ENCODE measurements at places on chromosomes 3 and 15.

GRCh38 chr3:172846103-172846561 is 95.6 kb downstream of the ECT2 start:
- peak; percentile 80 for DNase-seq

GRCh38 chr3:171343693-171344092 is 116.5 kb downstream of the TNIK start:
- no peak for DNase-seq

DNA sequence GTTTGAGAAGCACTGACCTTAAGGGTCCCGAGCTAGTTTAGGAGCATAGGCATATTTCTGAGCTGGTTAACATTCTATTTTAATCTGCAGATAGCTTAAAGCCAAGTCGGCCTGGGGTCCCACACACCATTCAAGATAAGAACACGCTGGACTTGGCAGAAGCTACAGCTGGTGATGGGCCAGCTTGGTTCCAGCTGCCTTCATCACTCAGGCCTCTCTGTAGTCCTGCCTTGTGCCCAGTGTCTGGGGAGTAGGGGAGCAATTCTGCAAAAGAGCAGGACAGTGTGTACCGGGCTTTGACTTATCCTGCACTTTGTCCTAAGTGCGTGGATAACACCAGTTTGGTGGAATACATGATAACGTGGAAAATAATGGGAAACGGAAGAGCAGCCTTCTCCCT is 164.5 kb downstream of the MEGF11 start:
- DNase-seq = no peak

GRCh38 chr3:116314476-116314875 is 130.8 kb downstream of the LSAMP start:
- DNase-seq = no peak

- peak; percentile 16 for DNase-seq
Observed at GRCh38 chr3:137792626-137793271, 28.6 kb downstream of the SOX14 start.

- no peak for DNase-seq
Observed at GRCh38 chr15:79659691-79660090, 227.6 kb downstream of the MINAR1 start.

GRCh38 chr3:11245827-11246662 is 26.2 kb upstream of the ATG7 start:
- no peak for DNase-seq

DNA sequence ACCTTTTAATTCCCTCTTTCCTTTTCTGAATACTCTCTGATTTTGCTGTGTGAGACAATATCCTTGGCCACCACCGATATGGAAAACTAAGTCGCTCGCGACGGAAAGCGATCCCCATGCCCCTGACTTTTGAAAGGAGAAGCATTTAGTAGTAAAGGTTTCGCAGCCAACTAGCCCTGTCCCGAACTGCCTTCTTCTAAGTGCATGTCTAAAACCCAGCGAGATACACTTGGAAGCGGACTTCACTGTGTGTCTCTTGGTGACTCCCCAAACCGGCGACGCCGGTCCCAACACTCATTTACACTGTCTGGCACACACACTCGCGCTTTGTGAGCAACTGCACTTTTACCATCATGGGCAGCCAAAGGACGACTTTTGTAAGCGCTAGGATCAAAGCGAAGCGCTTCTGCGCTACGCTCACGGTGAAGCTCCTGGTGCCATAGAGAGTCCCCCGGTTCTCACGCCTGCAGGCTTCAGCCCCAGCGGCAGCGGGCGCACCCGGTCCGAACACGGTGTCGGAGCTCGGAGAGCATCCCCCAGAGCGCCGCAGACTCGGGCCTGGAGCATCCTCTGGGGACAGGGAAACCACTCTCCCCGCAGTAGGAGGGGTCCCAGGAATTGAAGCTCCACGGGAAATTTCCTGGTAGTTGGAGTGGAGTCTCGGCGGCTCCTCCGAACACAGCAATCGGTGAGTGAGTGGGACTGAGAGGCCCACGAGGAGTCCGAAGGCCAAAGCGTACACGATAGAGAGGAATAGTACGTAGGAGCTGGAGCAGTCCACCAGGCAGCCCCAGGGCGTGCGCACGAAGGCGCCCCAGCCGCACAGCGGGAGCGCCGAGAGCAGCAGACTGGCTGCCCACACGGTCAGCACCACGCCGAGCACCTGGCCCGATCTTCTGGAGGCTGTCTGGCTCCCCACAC is 1.4 kb downstream of the GPR149 start:
- DNase-seq = no peak

- no peak for DNase-seq
Observed at GRCh38 chr3:146507331-146508120, 36.9 kb downstream of the PLSCR1 start.

DNA sequence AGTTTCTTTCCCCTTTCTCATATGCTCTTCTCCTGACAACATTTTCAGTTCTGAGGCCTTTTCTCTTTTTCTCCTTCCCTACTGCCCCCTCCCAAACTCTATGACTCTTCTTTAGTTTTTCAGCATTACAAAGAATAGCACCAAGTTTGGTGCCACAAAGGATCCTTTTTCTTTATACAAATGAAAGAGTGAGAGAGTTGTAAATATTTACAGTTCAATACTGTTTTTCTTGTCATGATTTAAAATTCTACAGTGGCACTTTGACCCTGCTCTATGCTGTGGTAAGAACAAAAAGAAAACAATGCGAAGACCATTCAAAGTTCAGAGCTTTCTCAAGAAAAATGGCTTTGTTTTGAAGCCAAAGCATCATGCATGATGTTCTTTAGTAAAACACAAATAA is 667.9 kb upstream of the SGO1 start:
- DNase-seq = no peak

DNA sequence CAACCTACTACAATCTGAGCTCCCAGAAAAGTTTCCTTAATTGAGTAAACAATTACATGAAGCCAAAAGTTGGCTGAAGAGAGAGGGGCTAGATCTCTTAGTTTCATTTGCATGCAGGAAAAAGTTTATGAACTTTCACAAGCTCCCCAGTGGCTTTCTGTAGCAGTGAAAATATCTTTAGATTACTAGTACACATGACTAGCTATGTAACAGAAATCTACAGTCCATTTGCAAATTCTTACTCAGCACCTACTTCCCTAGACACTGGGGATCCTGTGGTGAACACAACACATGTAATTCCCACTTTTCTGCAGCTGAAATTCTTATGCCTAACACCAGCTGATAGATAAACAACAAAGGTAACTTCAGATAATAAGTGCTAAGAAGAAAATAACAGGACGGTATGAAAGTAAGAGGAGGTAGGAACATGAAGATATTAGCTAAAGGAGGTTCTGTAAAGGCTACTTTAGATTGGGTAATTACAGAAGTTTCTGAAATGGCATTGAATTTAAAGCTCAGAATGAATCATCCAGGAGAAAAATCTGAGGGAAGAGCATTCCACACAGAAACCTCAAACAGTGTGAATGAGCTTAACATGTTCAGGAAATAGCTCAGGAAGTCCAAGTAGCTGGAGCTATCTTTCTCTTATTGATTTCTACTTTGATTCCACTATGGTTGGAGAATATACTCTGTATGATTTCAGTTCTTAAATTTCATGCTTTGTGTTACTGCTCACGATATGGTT is 204.8 kb downstream of the MAGI1 start:
- DNase-seq = no peak

DNA sequence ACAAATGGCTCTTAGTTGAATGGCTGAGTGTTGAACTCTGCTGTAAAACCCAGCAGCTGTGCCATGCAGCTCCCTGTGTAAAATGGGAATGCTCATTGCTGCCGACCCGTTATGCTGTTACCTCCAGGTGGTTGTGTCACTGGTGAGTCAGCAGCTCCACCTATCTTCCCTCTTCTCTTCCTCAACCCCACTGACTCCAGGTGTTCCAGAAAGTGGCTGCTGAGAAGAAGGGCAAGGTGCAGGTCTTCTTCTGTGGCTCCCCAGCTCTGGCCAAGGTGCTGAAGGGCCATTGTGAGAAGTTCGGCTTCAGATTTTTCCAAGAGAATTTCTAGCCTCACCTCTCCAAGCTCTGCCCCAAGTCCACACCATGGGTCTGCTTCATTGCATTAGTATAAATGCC is 41.9 kb downstream of the NOX5 start:
- no peak for DNase-seq

DNA sequence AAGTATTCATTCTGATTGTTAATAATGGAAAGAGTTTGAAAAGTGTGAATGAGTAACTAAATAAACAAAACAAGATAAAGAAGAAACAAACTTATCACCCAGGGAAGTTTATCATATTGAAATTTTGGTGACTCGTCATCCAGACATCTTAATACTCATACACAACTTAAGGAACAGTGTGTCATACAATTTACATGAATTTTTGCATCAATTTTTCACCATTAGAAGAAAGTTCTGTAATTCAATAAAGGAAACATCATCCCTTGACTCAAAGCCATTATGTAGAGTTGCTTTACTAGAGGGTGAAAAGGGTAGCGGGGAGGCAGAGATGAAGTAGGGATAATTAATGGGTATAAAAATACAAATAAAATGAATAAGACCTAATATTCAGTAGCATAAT is 536.2 kb downstream of the GRM7 start:
- DNase-seq = no peak

DNA sequence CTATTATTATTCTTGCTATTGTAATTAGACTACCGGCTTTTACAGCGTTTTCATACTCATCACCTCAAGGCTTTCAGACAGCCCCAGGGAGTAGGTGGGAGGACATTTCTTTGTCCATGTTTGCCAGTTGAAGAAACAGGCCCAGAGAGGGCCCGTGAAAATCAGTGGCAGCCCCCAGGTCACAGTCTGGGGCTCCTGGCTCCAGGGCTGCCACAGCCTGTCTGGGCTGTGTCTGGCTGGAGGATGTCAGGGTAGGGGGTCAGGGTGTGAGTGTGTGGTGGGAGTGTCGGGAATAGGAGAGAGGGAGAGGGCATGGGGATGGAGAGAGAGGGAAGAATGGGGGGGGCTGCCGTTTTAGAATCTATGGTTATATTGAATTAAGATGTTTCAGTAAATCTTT is 118.2 kb upstream of the TLE3 start:
- DNase-seq = no peak

DNA sequence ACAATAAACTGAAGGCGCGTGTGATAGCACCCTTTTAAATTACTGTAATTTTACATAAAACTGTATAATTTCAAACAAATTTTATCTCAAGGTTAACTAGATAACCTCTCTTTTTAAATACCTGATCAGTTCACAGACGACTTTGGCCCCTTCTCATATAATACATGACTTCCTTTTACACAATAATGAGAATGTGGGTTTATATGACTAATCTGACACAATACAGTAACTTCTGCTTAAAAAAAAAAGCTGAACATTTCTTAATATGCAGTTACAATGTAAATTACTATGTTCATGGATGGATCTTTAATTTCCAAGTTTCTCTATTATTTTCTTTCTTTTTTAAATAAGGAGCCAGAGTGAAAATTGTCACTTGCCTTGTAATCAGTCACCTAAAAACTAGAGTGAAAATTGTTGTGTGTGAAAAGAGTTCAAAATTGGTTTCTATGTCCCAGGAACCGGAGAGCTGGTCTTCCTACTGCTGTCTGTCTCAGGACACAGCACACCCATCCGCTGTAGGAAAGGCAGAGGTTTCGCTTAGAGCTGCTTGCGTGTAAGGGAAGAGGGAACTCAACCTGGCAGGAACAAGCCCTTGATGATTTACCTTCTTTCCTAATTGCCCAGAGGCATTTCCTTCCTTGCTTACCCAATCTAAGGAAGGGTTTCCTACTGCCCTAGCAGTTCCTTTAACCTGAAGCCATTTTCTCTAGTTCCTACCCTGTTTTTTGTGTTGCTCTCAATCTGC is 33.3 kb downstream of the PLD1 start:
- peak; percentile 81 for DNase-seq

DNA sequence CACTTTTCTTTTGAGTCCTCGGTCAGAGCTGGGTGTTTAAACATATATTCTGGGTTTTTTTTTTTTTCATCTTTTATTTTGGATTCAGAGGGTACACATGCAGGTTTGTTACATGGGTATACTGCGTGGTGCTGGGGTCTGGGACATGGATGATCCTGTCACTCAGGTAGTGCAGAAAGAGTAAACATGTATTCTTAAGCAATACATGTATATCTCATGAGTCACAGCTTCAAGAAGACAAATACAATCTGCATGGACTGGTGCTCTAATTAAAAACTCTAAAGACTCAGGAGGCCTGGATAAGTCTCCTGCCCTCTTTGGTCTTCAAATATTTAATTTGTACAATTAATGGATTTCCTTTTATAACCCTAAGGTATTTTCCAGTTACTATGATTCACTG is 50.6 kb upstream of the PHLDB2 start:
- DNase-seq = no peak

GRCh38 chr3:78976200-78976599 is 791.6 kb downstream of the ROBO1 start:
- no peak for DNase-seq

- DNase-seq = no peak
Observed at GRCh38 chr3:36743826-36744225, 20.5 kb downstream of the DCLK3 start.

DNA sequence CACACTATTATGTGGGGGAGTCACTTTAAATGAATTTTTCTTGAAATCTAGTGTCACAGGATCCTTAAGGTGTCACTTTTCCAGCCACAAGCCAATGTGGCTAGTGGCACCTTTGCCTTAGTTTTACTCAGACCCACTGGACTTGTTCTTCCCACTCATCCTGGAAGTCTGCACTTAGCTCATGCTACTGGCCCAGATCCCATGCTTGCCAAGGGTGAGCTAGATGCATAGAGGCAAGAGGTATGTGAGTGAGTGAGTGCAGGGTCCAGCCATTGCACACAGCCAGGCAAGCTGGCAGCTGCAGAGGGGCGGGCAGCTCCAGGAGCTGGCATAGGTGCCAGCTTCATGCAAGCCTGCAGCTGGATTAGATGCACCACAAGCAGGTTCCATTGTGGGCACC is 81.0 kb downstream of the CGGBP1 start:
- no peak for DNase-seq

DNA sequence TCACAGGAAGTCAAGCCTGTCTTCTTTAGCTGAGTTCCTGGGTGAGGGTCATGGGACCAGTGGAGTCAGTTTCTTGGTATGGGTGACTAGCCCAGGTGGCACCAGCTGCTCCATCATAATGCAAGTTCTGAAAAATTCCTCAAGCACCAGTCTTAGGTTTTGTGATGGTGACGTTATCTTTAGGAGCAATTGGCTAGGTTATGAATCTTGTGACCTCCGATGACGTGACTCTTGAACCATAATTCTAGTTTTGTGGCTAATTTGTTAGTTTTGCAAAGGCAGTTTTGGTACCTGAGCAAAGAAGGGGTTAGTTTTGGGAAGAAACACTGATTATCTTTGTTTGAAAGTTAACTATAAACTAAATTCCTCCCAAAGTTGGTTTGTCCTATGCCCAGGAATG is 608.4 kb downstream of the VGLL3 start:
- no peak for DNase-seq

- DNase-seq = no peak
Observed at GRCh38 chr3:131623431-131623830, 120.7 kb upstream of the MRPL3 start.

DNA sequence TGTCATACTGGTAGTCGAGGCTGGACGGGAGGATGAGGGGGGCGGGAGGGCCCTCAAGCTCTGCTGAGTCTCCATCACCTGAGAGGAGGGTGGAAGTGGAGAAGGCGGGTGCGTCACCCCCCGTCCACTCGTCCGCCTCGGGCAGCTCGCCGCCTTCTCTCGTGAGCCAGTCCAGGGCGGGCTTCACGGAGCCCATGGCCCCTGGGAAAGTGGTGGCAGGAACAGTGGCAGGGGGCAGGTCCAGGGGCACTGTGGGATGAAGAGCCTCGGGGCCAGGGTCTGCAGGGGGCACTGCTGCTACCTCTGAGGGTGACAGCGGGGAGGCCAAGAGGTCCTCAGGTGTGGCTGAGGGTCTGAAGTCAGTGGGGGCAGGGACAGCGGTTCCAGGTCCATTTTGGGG is 10.3 kb downstream of the PLXNB1 start:
- no peak for DNase-seq

GRCh38 chr3:73866846-73867245 is 242.1 kb upstream of the PDZRN3 start:
- no peak for DNase-seq
